ENCODE measurements at places on chromosomes 12 and 14.
A peak's percentile ranks its signal among the peaks of the same experiment; 100 is the strongest.

- DNase-seq = no peak
Observed at GRCh38 chr12:60594035-60594711, 998.3 kb downstream of the SLC16A7 start.

- no peak for DNase-seq
Observed at GRCh38 chr14:26866721-26867120, 268.9 kb upstream of the NOVA1 start.

GRCh38 chr14:53432378-53432802, 279.3 kb upstream of the DDHD1 start:
- DNase-seq = peak; percentile 48

- DNase-seq = peak; percentile 90
Observed at GRCh38 chr12:4148418-4149056, 125.0 kb upstream of the CCND2 start.

DNA sequence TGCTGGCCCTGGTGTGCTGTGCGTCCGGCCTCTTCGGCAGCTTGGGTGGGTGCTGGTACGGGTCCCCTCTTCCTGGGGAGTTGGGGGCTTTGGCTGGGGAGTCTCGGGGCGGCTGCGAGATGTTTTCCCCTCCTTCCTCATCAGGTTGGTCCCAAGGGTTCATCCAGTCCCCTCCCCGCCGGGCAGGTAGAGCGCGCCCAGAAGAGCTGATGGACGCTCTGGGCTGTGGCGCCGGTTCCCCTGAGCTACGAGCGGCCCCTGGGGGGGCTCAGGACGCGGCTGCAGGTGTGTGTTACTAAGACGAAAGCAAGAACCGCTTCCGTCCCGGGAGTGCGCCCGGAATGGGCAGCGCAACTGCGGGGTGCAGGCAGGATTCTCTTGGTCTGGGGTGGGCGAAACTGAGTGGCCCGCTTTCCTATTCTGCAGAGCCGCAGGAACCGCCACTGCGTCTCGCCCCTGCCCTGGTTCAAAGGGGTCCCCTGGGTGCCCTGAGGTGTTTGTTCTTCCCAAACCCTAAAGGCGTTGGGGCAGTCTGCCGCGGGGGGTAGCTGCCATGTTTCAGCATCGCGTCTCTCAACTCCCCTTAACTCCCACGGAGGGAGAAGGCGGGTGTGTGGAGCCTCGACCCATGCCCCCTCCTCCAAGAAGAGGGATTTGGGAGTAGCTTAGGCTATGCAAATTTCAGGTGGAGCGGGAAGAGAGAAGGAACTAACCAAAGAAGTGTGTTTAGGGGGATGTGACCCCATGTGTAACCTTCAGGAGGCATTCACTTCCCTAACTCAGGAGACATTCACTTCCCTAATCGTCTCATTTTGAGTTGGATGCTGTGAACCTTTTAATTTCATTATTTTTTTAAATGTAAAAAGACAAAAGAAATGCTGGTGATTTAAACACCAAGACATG, 1.2 kb downstream of the SLC24A4 start:
- DNase-seq = no peak

DNA sequence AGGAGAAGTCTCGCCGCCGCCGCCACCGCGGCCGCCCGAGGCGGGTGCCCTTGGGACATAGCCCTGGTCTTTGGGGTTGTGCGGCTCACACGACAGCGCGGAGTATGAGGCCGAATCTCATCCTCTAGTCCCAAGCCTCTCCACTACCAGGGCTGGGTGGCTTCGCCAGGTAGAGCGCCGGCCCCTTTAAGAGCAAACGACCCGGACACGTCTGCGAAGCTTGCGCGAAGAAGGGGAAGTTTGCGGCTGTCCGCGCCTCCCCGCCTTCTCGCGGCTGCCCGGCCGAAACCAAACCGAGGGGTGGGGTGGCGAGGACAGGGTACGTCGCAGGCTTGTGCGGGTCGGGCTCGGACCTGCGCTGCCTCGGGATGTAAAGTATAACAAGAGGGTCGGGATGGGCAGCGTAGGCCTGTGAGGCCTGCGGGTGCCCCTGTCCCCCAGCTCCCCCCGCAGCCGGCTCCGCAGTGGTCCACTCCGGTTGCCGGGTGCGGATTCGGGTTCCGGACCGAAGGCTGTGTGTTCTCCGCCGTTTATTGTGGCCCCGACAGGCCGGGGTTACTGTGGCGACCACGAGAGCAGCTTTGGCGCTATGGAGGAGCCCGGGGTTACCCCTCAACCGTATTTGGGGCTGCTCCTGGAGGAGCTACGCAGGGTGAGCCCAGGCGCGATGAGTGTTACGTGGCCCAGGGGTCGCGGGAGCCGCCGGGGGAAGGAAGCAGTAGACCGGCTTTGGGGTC, 33.3 kb downstream of the MIA2 start:
- peak; percentile 94 for DNase-seq

DNA sequence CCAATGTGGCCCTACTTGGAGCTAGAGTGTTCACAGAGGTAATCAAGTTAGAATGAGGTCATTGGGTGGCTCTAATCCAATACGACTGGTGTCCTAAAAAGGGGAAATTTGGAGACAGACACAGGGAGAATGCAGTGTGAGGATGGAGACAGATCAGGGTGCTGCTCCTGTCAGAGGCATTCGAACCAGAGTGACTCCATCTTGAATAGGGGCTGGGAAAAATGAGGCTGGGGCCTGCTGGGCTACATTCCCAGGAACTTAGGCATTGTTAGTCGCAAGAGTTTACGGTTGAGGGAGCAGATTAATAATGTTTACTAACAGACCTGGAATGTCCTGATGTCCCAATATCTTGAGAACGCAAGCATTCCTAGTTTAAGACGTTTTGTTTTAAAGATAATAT, 20.2 kb downstream of the TNFAIP2 start:
- DNase-seq = no peak

- no peak for DNase-seq
Observed at GRCh38 chr14:53306911-53307310, 153.8 kb upstream of the DDHD1 start.

GRCh38 chr12:123529686-123530085, 3.8 kb downstream of the RILPL1 start:
- DNase-seq = no peak

GRCh38 chr14:82298811-82299210, 765.2 kb upstream of the SEL1L start:
- DNase-seq = no peak

GRCh38 chr12:12379831-12380730, 23.2 kb downstream of the BORCS5 start:
- DNase-seq = peak; percentile 61

DNA sequence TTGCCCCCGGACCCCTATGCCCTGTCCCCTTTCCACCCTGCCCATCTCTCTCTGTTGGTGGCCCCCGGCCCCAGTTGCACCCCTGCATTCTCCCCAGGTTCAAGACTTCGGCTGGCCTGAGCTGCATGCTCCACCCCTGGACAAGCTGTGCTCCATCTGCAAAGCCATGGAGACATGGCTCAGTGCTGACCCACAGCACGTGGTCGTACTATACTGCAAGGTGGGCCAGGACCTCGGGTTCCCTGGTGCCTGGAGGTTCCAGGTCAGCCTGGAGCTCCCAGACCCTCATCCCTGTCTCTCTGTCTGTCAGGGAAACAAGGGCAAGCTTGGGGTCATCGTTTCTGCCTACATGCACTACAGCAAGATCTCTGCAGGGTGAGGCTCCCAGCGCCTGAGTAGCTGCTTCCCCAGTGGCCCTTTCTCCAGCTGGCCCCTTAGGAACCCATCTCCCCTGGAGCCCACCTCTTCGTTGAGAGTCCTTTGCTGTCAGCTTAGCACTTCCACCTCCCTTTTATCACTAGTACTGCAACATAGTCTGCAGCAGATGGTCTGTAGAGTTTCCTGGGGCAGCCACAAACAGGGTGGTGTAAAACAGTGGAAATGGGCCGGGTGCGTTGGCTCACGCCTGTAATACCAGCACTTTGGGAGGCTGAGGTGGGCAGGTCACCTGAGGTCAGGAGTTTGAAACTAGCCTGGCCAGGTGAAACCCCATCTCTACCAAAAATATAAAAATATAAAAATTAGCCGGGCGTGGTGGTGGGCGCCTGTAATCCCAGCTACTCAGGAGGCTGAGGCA, 5.8 kb downstream of the TNS2 start:
- no peak for DNase-seq

- peak; percentile 64 for DNase-seq
Observed at GRCh38 chr14:76228138-76228537, 76.4 kb downstream of the GPATCH2L start.

DNA sequence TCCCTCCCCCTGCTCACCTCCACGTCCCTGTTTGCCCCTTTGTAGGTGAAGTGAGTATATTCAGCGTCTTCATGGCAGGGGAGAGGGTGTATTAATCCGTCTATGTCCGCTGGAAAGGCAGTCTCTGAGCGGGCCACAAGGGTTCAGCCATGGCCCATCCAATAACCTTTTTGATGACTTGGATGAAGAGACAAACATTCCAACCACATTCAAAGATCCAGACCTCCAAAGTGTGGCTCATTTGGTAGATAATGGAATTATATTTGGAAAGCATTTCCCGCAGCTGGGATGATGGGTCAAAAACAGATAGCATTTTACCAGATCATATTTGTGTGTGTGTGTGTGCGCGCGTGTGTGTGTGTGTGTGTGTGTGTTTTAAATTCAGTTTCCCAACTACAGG, 345.9 kb downstream of the DPF3 start:
- DNase-seq = no peak

- DNase-seq = no peak
Observed at GRCh38 chr14:69190191-69190590, 1.1 kb upstream of the EXD2 start.

DNA sequence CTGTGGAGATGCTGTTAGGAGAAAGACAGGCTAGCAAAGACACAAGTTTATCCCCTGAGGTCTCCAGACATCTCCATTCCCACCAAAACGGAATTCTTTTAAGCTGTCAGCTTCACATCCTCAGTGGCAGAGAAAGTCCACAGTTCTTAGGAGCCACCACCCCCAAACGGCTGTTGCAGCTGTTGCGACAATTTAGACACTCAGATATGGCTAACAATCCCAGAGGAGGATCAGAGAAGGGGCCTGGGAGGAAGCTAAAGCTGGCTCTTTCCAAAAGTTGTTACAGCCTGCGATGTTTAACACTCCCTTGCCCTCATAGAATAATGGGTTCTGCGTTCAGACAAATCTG, 1.9 kb upstream of the ATP5MC2 start:
- DNase-seq = no peak

- no peak for DNase-seq
Observed at GRCh38 chr14:99763527-99764221, 29.5 kb upstream of the EML1 start.

DNA sequence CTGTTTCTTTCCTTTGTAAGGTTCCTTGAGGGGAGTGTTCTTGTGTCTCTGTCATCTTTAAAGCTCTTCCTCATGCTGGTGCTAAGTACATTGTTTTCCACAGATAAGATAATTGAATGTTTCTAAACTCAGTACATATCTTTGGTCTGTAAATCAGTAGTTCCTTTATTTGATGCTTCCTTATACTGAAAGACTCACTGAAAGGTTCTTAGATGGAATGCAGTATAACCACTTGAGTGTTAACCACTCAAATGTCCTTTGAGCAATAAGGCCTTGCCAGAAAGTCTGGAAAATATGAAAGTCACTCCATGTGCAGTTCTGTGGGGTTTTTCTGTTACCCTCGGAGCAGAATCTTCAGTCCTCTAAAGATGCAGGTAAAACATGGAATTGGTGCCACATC, 23.0 kb upstream of the RNU6-8 start:
- no peak for DNase-seq

GRCh38 chr12:25970916-25971653, 12.6 kb downstream of the RASSF8 start:
- no peak for DNase-seq

DNA sequence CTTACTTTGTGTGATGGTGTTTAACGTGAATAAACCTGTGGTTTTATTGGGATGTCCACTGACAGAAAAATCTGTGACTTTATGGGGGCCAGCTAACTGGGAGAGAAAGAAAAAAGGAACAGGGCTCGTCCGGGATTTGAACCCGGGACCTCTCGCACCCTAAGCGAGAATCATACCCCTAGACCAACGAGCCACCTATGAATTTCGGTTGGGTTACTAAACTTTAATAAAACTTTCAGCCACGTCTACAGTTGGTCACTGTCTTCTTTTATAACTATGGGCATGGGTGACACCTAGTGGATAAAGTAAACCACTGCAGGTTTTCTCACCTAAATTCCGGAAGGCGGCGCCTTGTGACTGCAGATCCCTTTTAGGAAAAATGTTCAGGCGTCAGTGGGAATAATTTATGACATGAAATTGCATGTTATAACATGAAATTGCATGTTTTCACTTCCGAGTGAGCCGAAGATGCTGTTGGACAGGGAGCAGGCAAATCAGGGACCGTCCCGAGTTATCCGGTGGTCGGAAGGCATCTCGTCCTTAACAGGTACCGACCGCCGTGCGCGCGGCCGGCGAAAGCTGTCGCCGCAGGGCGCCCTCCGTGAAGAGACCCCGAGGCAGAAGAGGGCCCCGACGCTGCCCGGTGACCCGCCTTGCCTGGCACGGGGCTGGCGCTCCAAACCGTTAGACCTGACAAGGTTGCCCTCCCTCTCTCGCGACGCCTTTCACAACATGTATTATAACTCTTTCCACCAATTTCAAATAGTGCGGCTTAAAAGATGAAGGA, 18.2 kb upstream of the RNASE12 start:
- DNase-seq = peak; percentile 90

DNA sequence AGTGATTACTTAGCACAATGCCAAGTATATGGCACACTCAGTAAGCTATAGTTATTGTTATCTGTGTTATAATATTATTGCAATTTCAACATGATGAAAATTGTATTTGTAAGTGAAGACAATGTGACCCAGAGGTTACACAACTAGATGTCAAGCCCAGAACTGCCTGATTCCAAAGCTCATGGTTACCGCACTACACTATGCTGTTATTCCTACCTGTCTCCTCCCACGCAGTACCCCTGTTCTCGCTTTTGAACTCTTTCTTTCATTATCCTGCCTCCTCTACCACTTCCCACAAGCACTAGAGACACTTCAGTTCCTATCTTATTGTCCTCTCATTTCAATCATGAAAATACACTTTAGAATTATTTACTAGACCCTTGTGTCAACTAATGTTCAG, 93.2 kb downstream of the PLCZ1 start:
- DNase-seq = no peak

DNA sequence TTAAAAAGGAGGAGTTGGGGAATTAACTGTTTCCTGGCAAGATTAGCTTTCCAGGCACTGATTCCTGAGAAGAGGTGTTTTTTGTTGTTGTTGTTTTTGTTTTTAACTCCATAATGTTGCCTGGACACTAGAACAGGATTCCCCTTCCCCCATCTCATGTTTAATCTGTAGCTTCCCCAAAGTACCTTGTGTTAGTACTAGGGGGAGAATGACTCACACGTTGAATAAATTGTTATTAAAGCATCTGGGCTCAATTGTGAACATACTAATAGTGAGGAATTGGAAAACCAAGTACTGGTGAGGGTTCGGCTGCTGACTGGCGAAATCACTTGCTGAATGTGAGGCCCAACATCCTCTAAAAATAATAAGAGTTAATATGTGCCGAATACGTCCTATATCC, 1.3 kb upstream of the GNG2 start:
- no peak for DNase-seq

GRCh38 chr12:52146822-52147366, 44.9 kb downstream of the KRT80 start:
- DNase-seq = no peak

DNA sequence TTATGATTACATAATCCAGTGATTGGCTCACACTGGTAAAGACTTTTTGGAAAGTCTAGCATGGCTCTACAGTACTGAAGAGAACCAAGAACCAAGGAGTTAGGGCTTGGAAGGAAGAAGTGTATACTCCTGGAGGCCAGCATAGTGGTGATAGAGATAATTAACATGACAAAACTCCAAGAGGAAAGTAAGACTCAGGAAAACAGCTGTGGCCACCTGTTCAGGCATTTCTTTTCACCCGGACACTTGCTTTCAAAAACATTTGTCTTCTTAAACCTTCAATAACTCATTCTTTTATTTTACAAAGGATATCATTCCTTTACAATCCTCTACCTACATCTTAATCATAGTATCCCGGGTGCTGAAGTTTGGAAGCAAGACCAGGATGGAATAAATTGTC, 50.9 kb downstream of the KLHL28 start:
- no peak for DNase-seq

Measured in GM12865 (cell line).